ENCODE measurements at places on chromosomes 4 and X.
A peak's percentile ranks its signal among the peaks of the same experiment; 100 is the strongest.

DNA sequence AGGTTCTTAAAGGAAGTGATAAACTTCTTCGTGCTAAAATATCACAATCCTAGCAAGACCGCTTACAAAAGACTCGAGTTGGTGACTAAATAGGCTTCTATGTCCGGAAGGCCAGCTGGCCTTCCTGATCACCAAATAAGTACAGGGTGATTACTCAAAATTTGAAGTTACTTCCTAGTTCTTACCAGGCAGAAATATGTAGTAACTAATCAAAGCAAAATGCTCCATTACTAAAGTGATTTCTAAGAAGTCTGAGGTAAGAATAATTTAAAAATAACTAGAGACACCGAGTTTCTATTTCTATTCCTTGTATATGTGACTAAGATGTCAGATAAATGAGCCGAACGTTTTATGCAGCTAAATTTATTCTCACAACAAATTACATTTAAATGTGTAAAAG, 62.2 kb downstream of the NSUN7 start:
- no peak for DNase-seq

DNA sequence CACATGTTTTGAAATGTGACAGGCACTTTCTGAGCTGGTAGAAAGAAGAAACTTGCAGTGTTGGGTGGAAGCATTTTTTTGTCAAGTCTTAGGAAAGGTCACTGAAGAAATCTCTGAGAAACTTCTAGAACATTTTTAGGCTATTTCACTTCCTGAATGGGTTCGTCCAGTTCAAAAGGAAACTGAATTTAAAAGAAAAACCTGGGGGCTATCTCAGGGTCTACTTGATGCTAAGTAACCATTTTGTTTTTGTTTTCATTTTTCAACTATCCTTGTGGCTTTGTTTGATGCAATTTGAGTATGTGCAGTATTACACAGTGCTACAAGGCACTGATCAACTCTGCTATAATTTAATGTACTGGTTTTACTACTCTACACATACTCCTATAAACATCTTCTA, 34.0 kb upstream of the AMOT start:
- DNase-seq = no peak

GRCh38 chrX:132908891-132909290, 49.5 kb downstream of the HS6ST2 start:
- DNase-seq = no peak

- DNase-seq = no peak
These were observed 7.9 kb upstream of the MBTPS2 start for GRCh38 chrX:21831496-21831895.

DNA sequence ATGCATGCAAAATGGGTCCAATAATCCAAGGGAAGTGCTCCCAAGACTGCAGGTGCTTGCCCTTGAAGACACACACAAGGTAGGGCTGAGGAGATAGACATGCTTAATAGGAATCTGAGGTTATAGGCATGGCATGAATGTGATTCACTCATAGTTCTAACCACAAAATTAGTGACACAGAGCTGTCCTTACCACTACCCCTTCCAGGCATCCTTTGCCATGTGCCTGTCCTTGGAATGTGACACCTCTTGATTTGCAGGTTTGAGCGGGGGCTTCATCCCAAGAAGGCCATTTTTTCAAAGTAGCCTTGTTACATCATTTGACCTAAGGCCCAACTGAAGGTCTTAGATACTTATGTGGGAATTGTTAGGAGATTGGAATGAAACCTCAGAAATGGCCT, 112.5 kb downstream of the CCNG2 start:
- no peak for DNase-seq

DNA sequence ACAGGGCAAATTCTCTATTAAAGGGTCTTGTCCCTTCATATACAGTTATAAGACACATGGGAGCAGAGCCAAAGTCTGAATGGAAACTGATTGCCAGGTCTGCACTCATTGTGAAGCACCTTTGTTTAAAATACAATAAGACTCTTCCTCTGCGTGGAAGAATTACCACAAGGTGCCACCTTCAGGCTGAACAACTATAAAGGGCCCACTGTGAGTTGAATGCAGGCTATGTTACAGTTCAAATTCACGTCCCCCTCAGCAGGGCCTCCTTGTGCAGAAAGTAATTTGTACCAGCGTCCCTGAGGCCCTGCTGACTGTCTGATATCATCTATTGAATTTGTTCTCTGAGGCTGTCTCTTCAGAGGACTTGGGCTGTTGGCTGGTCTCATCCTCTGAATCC, 225.8 kb upstream of the TEX13C start:
- DNase-seq = no peak

DNA sequence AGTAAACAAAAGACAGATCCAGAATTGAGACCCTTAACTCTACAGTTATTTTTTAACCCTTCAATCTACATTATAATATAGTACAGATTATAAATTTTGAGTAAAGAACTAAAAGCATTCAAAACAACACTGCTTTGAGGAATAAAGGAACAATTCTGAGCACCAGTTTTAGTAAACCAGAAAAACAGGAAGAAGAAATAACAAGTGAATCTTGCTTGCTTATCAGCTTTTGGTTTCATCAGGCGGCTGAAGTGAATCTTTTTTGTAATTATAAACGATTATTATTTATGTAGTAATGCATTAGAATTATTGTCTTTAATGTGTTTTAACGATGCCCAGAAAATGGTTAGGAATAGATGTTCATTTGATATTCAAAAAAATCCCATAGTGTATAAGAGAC, 305.4 kb downstream of the ARAP2 start:
- no peak for DNase-seq

DNA sequence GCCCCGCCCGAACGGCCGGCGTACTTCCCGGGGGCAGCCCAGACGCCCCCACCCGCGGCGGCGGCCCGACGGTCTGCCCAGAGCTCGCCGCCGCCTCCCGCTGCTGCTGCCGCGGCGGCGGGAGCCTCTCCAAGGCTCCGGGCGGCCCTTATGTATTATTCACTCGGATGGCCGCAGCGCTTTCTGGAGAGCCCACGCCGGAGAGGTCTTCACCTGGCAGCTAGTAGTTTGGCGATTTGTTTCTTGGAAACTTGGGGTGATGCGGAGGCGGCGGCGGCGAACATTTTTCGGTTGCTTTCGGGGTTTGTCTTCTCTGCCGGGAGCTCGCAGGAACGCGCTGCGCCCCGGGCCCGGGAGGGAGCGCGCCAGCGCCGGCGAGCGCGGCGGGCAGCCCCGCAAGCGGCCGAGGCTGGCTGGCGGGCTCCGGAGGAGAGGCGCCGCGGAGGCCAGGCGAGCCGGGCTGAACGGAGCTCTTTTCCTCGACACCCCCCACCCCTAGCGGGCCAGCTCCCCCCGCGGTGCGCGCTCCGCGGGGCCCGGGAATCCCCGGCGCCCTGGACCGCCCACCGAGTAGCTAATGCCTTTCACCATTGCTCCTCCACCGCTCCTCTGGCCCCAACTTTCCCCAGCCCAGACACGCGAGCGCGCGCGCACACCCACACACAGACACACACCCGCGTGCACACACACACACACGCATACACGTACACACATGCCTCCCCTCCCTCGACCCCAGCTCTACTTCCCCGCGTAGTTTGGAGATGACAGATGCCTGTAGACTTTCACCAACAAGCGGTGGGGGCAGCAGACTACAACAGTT, 113.5 kb downstream of the DHX15 start:
- peak; percentile 44 for DNase-seq

- no peak for DNase-seq
These were observed 1.0 kb upstream of the GRPEL1 start for GRCh38 chr4:7068883-7069282.

- DNase-seq = no peak
These were observed 140.0 kb downstream of the DHRSX start for GRCh38 chrX:2360731-2361130.

GRCh38 chr4:13580036-13580435, 35.7 kb upstream of the NKX3-2 start:
- DNase-seq = no peak

DNA sequence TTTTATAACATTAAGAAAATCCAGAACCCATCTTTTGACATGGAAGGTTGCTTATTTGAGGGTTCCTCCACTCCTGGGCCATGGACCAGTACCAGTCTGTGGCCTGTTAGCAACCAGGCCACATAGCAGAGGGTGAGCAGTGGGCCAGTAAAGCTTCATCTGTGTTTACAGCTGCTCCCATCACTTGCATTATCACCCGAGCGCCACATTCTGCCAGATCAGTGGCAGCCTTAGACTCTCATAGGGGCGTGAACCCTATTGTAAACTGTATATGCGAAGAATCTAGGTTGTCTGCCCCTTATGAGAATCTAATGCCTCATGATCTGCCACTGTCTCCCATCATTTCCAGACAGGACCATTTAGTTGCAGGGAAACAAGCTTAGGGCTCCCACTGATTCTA, 58.6 kb downstream of the NDST4 start:
- DNase-seq = no peak

DNA sequence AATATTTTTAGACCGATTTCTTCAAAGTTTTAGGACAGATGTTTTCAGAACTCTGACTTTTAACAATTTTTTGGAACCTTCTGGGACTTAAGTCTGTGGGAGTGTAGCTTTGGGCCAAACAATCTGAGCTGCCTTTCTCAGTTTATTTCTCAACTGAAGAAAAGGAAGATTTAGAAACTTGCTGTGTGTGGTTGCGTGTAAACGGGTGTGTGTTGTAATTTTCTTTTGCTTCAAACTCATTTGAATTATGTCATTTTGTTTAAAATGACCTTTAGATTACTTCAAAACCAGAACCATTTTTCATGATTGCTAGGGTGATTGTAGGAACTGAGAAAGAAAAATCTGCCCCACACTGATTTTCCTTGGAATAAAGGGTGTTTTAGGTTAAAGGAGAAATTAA, 577.7 kb upstream of the GALNTL6 start:
- no peak for DNase-seq

DNA sequence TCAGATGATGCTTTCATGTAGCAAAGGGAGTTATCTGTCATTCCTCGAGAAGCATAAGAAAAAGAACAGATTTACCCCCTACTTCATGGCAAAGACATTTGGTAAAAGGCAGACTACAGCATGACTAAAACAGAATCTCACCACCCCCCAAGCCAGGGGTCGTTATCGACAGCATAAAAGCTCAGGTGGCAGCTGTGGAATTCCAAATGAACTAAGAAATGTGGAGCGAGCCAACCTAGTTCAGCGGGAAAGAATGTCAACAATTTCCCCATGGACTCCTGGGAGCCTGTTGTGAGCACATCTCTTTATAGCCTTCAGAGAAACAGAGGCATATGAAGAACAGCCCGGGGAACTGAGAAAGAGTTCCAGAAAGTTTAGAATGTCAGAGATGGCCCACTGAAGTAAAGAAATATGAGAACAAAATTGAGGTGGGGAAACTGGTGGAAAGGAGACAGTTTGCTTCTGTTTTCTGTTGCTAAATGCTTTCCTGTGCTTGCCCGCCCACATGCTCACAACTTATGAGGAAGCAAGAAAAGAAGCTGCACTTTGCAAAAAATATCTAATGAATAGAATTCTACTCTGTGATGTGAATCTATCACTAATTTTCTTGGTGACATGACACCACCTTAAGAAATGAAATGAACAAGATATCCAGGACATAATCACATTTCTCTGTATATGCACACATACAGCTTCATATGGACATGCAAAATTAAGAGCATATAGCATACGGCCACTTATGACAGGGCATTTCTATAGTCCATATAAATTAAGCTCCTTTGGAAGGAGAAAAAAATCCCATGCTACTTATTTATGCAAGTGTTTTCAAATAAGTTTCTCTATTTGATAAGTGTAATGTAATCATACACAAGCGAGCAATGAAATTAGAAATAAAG, 135.3 kb upstream of the MID1 start:
- DNase-seq = peak; percentile 43

GRCh38 chr4:108168671-108169523, at the start of gene LEF1:
LEF1 (minus strand) TSS chr4:108168932; CDS start chr4:108167767, 1,165 bp downstream.
- DNase-seq = no peak

- DNase-seq = peak; percentile 68
These were observed 144.2 kb downstream of the PDLIM5 start for GRCh38 chr4:94595880-94596483.

DNA sequence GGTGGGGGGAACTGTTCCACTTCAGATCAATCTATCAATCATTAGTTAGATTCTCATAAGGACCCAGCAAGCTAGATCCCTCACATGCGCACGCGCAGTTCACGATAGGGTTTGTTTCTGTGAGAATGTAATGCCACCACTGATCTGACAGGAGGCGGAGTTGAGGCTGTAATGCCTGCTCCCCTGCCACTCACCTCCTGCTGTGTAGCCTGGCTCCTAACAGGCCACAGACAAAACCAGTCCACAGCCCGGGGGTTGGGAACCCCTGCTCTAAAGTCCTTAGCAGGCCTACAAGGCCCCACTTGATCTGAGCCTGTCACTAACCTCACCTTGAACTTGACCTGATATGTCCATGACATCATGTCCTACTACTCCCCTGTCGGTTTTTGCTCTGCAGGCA, 30.3 kb downstream of the ARL9 start:
- no peak for DNase-seq

DNA sequence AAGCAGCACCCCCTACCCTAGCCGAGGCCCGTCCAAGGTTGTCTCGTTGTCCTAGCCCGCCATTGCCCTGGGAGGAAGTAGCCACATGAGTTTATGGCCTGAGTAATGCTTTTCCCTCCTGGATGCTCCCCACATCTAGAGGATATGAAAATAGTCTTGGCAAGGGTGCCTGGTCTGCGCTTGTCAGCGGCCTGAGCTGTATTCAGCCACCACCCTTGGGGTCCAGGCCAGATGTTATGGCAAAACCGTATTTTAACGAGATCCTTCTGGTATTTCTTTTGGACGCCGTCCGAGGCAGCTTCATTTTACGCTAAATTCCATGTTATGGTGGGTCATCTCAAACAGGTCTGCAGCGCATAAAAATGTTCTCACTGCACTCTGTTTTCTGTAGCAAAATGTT, 89.3 kb downstream of the GPR143 start:
- DNase-seq = no peak

DNA sequence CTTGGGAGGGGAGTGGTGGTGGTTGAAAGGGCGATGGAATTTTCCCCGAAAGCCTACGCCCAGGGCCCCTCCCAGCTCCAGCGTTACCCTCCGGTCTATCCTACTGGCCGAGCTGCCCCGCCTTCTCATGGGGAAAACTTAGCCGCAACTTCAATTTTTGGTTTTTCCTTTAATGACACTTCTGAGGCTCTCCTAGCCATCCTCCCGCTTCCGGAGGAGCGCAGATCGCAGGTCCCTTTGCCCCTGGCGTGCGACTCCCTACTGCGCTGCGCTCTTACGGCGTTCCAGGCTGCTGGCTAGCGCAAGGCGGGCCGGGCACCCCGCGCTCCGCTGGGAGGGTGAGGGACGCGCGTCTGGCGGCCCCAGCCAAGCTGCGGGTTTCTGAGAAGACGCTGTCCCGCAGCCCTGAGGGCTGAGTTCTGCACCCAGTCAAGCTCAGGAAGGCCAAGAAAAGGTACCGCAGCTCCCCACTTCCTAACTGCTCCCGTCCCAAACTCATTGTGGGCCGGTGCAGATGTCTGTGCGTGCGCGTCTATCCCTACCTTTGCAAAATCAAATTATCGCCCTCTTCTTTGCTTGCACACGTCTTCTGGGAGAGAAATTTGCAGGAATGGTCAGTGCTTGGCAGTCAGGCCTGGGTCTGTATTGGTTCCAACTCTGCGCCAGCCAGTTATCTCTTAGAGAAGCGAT, 533 bp downstream of the IL15 start:
- DNase-seq = peak; percentile 51

DNA sequence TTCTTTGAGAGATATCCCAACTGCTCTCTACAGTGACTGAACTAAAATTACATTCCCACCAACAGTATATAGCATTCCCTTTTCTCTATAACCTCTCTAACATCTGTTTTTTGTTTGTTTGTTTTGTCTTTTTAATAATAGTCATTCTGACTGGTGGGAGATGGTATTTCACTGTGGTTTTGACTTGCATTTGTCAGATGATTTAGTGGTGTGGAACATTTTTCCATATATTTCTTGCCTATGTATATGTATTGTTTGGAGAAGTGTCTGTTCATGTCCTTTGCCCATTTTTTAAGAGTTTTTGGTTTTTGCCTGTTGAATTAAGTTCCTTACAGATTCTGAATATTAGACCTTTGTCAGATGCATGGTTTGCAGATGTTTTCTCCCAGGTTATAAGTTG, 9.0 kb downstream of the USO1 start:
- no peak for DNase-seq

Measured in spinal cord (tissue), 10 donors.